ENCODE measurements at places on chromosomes 2 and 18. TPM values are rescaled to one million over a fixed set of nuclear protein-coding genes. Genes with fewer than 3 reads are reported as not detected.

The KCNG2 gene
- not detected for total RNA-seq

- peak; percentile 66 for DNase-seq
Observed at GRCh38 chr2:108215794-108216211, 24.0 kb upstream of the SULT1C3 start.

The CIB4 gene
- not detected for total RNA-seq

GRCh38 chr2:162006337-162006736 is 67.7 kb downstream of the DPP4 start:
- no peak for DNase-seq

DNA sequence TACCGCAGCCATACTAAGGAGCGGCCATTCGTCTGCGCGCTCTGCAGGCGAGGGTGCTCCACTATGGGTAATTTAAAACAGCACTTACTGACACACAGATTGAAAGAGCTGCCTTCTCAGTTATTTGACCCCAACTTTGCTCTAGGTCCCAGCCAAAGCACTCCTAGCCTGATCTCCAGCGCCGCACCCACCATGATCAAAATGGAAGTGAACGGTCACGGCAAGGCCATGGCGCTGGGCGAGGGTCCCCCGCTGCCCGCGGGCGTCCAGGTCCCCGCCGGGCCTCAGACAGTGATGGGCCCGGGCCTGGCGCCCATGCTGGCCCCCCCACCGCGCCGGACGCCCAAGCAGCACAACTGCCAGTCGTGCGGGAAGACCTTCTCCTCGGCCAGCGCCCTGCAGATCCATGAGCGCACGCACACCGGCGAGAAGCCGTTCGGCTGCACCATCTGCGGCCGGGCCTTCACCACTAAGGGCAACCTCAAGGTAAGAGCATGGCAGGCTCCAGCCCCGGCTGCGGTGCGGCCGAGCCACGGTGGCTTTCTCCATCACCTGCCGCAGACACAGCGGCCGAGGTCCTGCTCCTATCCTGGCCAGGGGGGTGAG is 15.5 kb downstream of the SALL3 start:
- DNase-seq: no peak

GRCh38 chr2:17427401-17427800 is 90.8 kb downstream of the RAD51AP2 start:
- no peak for DNase-seq

DNA sequence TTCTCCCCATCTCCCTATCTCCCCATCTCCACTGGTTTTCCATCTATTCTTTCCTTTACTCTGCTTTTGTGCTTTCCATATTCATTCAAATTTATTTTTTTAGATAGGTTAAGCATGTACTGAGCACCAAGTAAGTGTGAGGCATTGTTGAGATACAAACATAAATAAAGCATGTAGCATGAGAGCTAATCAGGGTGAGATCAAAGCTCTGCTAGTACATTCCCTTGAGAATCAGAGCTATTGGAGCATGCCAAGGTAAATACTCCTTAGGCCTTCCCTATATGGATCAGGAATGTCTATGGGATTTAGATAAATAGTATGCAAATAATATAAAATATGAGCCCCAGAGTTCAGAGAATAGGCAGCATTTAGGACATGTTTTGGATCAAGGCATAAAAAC is 25.3 kb downstream of the BABAM2 start:
- DNase-seq: no peak
